ENCODE measurements at places on chromosomes 6 and 20.
A peak's percentile ranks its signal among the peaks of the same experiment; 100 is the strongest.

DNA sequence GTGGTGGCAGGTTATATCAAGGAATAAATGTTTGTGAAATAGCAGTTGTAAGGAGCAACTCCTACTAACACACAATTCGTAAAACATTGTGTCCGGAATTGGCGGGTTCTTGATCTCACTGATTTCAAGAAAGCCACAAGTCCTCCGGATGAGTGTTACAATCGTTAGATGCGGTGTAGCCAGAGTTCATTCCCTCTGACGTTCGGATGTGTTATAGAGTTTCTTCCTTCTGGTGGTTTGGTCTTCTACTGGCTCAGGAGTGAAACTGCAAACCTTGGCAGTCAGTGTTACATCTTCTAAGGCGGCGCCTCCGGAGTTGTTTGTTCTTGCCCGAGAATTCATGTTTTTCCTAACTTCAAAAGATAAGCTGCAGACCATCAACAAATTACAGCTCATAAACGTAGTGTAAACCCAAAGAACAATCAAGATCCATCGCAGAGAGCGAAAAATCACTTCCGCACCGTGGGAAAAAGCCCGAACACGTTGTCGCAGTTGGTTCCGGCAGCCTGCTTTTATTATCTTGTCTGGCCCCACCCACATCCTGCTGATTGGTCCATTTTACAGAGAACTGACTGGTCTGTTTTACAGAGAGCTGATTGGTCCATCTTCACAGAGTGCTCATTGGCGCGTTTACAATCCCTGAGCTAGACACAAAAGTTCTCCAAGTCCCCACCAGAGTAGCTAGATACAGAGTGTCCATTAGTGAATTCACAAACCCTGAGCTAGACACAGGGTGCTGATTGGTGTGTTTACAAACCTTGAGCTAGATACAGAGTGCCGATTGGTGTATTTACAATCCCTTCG is 58.2 kb downstream of the TRIM27 start:
- no peak for DNase-seq

DNA sequence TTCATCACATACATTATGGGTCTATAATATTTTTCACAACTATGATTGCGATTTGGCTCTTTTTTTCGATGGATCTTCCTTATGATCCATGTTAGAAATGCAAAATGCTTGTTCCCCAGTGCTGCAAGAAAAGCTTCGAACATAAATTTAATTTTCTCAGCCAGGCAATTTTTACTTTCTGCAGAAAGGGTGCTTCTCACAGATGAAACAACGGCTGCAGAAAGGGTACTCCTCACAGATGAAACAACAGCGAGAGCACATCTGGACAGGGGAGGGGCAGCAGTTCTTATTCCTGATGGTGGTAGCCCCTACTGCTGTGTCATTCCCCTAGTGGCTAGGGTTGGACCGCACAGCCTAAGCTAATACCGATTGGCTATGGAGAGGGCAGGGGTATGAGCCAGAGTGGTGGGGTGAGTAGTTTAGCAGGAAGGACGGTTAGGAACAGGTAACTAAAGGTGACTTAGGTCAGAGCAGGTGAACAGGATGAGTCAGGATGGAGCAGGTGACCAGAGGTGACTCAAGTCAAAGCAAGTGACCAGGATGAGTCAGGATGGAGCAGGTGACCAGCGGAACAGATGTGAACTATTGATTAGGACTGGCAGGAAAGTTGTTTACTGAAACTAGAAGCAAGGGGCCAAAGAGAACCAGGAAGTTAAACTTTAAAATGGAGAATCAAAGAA is 13.4 kb upstream of the TREML4 start:
- DNase-seq = no peak

GRCh38 chr6:32602383-32602782 is 12.7 kb upstream of the HLA-DRB1 start:
- no peak for DNase-seq

DNA sequence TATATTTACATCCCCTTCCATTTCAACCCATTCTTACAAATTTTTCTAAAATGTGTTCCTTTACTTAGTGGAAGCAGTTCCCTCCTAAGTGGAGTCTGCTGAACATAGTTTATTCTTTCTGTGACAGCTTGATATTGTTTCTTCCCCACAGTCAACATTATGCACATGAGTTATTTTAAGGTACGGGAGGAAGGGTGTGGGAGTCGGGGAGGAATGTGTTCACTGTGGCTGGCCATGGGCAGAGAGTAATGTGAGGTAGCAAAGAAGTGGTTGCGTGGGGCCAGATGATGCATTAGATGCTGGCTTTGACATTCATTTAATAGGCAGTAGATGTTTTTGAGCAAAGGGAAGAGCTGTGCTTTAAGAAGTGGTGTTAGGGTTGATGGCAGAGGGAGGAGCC is 98.5 kb downstream of the ARMC2 start:
- no peak for DNase-seq

DNA sequence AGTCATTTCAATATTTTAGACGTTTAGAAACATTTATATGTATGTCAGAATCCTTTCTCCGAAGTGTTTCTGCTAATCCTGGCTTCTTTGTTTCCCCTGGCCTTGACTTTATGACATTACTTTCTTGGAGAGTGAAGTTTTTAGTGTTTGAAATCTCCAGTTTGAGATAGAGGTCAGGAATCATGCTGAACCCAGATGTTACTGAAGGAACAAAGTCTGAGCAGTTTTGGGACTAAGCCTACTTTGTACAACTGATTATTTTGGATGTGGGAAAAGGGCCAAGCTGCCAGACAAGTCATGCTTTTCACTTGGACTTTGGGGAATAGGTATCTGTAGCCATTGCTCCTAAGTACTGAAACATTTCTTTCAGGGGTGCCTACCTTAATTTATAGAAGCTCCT is 2.3 kb downstream of the RNF144B start:
- DNase-seq = no peak

GRCh38 chr6:46357591-46357990 is 133.7 kb downstream of the RCAN2 start:
- DNase-seq = no peak

GRCh38 chr6:16749516-16750485 is 11.5 kb downstream of the ATXN1 start:
- DNase-seq = no peak

DNA sequence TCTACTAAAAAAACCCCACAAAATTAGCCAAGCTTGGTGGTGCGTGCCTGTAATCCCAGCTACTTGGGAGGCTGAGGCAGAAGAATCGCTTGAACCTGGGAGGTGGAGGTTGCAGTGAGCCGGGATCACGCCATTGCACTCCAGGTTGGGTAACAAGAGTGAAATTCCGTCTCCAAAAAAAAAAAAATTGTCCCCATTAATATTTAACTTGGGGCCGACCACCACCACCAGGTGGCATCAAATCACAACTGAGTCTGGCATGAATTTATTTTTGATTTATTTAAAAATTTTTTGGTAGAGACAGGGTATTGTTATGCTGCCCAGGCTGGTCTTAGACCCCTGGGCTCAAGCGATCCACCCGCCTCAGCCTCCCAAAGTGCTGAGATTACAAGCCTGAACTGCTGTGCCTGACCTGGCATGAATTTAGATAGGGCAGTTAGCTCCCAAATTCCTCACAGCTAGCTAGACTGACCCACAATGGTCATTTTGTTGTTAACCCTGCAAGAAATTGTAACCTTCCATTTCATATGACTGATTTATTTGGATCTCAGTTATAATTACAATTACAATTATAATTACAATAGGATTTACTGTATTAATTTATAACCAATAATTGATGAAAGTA is 17.1 kb upstream of the BEND3 start:
- DNase-seq = no peak

DNA sequence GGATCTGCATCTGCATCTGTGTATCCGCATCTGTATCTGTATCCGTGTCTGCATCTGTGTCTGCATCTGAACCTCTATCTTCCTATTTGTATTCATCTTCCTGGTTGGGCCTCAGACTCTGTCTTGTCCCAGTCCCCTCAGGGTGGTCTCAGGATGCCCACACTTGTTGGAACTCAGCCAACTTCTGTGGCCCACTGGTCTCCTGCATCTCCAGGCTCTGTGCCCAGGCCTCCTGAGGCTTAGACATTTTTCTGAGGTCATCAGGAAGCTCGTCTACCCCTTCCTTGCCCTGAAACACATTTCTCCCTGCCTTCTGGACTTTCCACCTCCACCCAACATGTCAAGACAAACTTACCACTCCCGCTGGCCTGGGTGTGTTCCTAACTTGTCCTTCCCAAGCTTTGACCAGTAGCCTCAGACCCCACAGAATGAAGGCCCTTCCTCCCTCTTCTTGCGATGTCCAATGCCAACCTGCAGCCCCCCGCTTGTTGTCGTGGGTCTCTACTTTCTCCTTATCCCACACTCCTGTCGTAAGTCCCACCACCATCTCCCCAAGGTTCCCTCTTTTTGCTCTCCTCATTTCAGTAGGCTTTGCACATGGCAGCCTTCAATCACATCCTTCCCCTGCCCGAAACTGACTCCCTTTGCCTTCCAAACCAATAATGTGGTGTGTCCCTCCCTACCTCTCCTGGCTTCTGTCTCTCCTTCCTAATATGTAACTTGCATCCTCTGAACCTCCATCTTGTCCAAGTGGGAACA is 176.5 kb downstream of the DLL1 start:
- no peak for DNase-seq

DNA sequence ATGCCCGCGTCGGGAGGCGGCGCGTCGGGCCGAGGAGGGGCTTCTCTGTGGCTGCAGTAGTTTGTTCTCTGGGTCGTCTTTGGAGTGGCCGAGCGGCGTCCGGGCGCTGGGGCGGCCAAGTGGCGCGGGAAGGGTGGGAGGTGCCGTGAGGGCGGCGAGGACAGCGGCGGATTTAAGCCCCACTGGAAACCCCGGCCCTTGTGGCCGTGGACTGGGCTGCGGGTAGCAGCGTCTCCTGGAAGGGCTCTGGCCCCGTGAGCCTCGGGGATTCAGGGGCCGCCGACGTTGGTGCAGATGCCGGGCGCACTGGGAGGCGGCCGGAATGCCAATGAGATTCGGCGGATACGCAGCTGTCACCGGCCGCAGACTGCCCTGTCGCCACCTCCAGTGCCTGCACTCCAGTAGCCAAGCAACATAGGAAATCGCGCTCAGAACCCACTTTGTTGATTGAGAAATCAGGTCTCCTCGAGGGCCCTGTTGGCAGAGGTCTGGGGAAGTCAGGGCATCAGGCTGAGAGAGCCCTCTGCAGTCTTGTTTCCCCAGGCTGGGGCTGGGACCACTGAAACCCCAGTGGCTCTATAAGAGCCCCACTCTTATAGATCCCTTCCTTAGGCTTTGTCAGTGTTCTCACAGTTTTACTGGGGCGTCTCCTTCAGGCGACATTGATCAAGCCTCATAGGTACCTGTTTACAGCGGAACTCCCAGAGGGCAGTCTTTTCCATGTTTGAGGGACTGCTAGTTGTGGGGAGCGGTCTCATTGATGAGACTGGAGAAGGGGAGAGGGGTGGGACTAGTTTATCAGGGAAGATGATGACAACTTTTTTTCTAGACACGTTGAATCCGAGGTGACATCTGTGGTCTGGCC is 642 bp downstream of the GZF1 start:
- no peak for DNase-seq

DNA sequence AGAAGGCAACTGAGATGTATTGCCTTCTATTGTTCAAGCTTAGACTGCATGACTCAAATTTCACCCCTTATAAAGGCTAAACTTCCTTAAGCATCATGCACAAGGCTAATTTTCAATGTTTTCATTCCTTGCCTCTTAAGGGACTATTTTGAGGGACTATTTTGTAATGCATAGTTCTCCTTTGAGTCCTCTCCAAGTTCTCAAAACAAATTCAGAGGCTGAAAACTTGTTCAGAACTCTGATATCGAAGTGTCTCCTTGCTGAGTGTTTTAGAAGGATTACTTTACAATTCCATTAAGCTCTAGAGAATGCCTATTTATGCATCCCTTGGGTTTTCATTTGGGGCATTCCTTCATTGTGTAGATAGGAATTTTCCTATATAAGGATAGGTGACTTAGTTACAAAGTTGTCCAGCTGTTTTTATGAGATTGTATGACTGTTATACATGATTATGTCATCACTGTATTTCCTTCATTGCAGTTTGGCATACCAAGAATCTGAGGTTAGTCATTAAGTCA is 41.7 kb downstream of the COL19A1 start:
- no peak for DNase-seq

GRCh38 chr20:23212464-23212995 is 126.4 kb upstream of the CD93 start:
- DNase-seq = no peak

- no peak for DNase-seq
These were observed 260.2 kb upstream of the IRAK1BP1 start for GRCh38 chr6:78607189-78607588.

GRCh38 chr6:139219746-139220145 is 72.1 kb downstream of the TXLNB start:
- DNase-seq = no peak

GRCh38 chr20:31833130-31833930 is 12.1 kb downstream of the FOXS1 start:
- DNase-seq = peak; percentile 52

- DNase-seq = no peak
These were observed 422.7 kb downstream of the CD83 start for GRCh38 chr6:14540276-14540675.

- no peak for DNase-seq
These were observed 169.5 kb downstream of the PAX1 start for GRCh38 chr20:21874921-21875320.

GRCh38 chr6:141688916-141689315 is 443.8 kb upstream of the GJE1 start:
- DNase-seq = no peak

DNA sequence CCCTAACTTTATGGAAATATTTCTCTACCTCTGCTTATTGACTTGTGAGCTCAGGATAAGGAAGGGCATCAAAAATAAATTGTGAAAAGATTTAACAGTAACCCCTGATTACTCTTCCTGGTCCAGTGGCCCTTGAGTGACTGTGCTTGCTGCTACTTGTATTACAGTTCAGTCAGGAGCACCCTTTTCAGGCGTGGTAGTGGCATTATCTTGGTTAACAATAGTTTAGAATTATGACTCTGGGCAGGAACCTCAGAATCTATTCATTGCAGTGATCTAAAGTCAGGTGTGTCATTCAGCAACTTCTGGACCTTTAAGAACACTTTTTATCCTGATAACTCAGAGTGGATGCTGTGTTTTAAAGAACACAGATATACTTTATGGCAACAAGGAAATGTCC is 43.4 kb downstream of the FAM135A start:
- DNase-seq = no peak

GRCh38 chr6:48116699-48117645 is 6.0 kb upstream of the PTCHD4 start:
- DNase-seq = no peak

DNA sequence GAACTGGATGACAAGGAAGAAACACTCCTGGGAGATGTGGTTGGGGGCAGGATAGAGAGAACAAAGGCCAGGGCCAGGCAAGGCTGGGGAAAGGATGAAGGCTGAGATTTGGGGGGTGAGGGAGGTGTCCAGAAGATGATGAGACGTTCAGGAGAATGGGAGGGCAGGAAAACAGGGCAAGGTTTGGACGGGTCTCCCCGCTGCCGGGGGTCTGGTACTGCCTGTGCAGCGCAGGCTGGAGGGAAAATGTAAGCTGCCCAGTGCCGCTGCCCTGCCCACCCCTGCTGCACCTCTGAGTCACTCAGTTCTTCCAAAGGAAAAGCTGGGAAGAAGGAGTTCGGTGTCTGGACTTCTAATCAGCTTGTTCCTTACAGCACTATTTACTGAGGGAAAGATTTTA is 130.9 kb downstream of the DTNBP1 start:
- DNase-seq = no peak

Measured in stimulated activated CD4-positive, alpha-beta T cell treated with anti-CD3 and anti-CD28 coated beads, Interleukin-15, amount 100 ng/mL, for 1 hour (primary cell).